ENCODE measurements at places on chromosomes 6 and 20.

GRCh38 chr20:40646361-40646760 lies 42.7 kb downstream of the MAFB start:
- DNase-seq: no peak

DNA sequence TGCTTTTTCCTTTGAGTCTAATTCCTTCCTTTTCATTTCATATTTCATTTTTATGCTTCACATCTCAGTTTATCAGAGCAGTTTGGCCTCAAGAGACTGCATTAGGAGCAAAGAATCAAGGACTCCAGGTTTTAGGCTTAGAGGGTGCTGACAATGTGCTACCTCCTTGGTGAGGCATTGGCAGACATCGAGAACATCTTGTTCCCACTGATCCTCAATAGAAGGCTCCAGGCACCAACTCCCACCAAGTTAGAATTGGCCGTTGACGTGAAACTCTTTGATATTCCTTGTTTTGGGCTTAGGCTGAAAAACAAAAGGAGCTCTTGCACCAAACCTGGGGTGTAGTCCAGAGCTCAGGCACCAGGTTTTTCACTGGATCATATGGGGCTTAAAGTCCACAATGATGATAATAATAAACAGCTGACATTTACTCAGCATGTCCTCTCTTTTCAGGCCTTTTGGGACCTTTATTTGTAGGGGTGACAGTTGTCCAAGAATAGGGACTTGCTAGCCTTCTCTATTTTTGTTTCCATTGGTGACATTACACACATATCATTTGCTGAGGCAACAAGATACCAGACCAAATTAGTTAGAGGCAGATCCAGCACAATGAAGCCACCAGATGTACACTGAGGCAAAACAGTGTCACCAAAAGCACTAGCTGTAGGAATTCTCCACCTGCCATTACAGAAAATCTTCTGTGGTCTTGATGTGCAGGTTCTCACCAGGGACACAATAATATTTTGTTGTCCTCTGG lies 81.0 kb upstream of the ENPP5 start:
- DNase-seq: no peak

DNA sequence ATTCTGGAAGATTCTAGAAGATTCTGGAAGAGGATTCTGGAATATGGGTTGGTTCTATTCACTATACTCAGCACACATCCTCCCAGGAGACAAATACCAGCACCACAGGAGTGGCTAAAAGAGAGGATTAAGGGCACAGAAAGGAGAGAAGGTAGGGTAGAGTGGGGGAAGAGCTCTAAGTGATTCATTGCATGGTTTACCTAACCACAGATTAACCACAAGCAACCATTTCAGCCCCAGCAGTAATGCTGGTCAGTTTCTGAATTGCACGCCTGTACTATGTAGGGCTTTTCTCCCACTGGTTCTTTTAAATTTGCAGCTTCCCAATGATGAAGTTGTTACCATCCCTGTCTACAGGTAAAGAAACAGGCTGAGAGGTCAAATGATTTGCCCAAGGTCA lies 192.7 kb upstream of the PMEPA1 start:
- DNase-seq: no peak

DNA sequence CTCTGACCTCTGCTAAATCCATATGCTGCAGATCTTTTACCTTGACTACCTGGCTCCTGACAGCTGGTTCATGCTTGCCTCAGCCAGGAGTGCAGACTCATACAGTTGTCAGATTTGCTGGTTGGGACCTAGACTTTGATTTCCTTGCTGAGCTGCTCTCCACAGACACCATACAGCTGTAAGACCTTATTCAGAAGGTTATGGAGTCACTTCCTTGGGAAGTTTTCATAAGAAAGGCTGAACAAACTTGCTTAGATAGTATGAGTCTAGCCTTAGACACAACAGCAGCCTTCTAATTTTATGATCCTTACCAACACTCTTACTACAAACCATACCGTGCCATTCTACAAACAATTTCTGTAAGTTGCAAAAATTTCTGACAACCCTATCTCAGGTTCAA lies 102.9 kb downstream of the EDN1 start:
- no peak for DNase-seq

DNA sequence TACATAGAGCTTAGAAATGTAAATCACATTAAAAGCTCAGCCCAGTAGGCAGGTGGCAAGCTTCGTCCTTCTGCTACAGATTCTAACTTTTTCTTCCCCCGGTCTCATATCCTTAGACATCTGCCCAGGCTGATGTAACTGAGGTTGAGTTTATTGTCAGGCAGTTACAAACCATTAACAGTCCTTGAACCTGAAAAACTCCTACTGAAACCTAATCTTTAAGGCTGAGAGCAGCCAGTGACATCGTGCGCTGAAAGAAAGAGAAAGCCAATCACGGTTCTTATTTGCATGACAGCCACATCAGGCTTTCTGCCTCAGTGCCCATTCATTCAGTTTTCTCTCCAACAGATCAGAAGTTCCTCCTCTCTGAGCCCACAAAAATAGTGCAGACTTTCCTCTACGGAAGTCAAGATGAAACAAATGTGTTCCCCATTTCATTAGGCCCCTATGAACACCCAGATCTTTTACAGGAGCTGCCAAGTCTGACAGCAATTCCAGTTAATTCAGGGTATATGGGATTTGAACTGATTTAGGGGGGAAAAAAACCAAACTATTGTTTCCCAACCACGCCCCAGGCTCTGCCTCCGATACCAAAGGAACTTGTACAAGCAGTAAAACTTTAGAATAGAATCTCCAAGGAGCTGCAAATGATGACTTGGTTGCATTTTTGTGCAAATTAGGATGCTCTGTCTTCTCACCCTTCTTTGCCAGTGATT lies at the start of gene NHSL1:
Gene NHSL1, minus strand, starts transcription at position 192 of the 716 bp plus-strand sequence. CDS start 204 bp downstream, outside the sequence.
- DNase-seq: no peak

DNA sequence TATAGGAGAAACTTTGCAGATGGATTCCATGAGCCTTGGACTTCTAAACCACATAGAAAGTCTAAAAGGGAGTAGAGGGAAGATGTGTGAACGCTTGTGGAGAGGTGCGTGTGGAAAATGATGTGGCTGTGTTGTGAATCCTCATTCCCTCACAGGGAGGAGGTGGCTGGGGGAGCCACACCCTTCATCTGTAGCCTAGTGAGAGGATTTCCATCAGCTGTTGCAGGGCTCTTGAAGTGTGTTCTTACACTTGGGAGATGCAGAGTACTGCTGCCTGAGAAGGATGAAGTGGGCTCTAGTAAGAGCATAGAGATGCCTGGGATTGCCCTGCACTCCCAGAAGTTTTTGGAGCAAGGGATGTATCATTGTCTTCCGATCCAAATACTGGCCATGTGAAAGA lies 279.6 kb downstream of the QKI start:
- no peak for DNase-seq

DNA sequence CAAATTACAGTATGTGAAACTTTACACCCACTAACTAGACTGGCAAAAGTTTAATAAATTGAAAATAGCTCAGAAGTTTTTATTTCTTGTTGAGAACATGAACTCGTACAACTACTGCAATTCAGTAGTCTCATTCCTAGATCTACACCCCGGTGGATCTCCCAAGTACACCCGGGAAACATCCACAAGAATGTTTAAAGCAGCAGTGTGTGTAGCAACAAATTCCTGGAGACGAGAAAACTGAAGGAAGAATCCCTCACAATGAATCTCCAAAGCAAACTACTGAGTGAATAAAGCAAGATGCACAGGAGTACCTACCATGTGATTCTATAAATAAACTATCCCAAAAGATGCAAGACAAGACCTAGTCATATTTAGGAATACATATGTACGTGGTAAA lies 954.0 kb upstream of the MAP3K7 start:
- no peak for DNase-seq

All from stimulated activated CD8-positive, alpha-beta memory T cell treated with anti-CD3 and anti-CD28 coated beads, Interleukin-4, amount 100 ng/mL, for 24 hours (primary cell).